ENCODE measurements at places on chromosomes 13 and 19. TPM values are rescaled to one million over a fixed set of nuclear protein-coding genes. Genes with fewer than 3 reads are reported as not detected.

The OR7D4 gene
- total RNA-seq: not detected

The MAP4K1 gene
- total RNA-seq: 12.1 TPM

The MTUS2 gene
- total RNA-seq: 0.41 TPM

The UBAC2 gene
- total RNA-seq: 50.2 TPM

The EXOSC5 gene
- total RNA-seq: 12.4 TPM

The WDR88 gene
- total RNA-seq: not detected

The ZNF575 gene
- 2.3 TPM for total RNA-seq

The DMKN gene
- total RNA-seq: 79.8 TPM

The JAK3 gene
- total RNA-seq: 15.1 TPM

The NLRP11 gene
- not detected for total RNA-seq

Data from upper lobe of right lung (tissue), 1 donor.